ENCODE measurements at places on chromosomes 5 and 9. TPM values are rescaled to one million over a fixed set of nuclear protein-coding genes. Genes with fewer than 3 reads are reported as not detected.

Gene ARAP3
- polyA plus RNA-seq: 24.3 TPM

DNA sequence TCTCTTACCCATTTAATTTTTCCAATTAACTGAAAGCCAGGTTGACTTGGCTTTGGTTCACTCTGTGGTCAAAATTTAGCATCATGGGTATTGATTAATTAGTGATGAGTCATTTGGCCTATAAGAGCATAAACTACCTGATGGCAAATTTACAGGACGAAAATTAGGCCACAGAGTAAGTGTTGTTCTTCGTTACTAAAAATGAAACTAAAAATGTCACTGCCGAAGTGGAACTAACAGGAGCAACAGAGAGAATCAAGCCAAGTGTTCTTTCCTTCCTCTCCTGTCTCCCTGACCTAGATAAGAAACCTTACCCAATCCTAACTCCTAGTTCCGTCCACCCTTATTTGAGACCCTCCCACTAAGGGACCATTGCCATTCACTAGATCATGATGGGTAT lies 176.9 kb downstream of the RAB3C start:
- DNase-seq: no peak

DNA sequence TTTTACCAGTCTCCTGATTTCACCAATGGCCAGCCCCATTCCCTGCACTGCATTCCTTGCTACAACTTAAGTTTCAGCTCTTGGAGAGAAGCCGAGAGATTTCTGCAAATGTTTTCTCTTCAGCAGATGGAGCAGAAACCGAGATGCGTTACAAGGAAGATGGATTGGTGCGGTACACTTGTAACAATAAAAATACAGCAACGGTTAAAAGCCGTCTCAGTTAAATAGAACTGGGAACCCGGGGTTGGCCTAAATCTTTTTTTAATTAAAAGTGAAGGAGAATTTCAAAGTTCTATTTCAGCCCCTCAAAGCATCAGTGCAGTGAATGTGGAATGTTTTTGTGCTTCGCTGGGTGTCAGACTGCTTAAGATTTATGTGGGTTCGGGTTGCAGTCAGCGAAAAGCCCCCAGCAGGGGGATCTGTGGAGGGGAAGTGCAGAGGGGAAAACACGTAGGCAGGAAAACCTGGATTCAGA lies 19.8 kb downstream of the BRINP1 start:
- DNase-seq: peak; percentile 52

GRCh38 chr5:73448463-73449136 lies at the start of gene FOXD1:
Gene FOXD1, minus strand, starts transcription at chr5:73448777. Its CDS starts 415 bp downstream, at chr5:73448362.
- DNase-seq: no peak

DNA sequence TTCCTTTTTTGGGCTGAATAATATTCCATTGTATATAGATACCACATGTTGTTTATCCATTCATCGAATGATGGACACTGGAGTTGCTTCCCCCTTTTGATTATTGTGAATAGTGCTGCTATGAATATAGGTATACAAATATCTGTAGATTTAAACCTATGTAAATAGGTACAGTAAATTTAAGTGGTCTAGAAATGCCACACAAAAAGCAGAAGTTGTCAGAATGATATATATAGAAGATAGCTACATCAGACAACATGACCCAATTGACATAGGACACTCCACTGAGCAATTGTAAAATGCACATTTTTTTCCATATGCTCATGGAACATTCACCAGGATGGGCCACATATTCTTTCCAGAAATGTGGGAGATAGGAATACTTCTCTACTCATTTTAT lies 77.6 kb downstream of the SMIM15 start:
- DNase-seq: no peak

DNA sequence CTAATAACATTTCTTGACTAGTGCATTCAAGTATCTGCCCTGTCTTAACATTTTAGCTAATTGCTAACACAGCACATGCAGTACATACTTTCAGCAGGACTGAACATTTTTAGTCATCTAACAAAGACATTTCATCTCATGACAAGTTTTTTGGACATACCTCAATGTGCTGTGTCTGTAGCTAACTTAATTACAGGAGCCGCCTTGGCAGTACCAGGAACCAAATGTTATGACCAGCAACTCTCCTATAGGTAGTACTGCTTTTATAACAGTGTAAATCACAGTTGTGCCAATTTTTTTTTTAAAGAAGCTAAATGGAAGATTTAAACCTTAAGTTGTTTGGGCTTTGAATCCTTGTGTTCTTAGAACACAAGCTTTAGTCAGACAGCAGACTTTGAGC lies 99.4 kb upstream of the SAP30L start:
- no peak for DNase-seq

GRCh38 chr5:136040746-136041415 lies 12.1 kb downstream of the TGFBI start:
- DNase-seq: no peak

GRCh38 chr9:133842721-133843227 lies 104.6 kb upstream of the SARDH start:
- DNase-seq: no peak

GRCh38 chr9:134825025-134825424 lies 55.6 kb upstream of the FCN2 start:
- no peak for DNase-seq

Measured in left renal pelvis (tissue), 4 donors.